ENCODE measurements at places on chromosomes 12 and 14.

GRCh38 chr14:58575956-58576355 lies 61.8 kb upstream of the DACT1 start:
- DNase-seq = no peak

DNA sequence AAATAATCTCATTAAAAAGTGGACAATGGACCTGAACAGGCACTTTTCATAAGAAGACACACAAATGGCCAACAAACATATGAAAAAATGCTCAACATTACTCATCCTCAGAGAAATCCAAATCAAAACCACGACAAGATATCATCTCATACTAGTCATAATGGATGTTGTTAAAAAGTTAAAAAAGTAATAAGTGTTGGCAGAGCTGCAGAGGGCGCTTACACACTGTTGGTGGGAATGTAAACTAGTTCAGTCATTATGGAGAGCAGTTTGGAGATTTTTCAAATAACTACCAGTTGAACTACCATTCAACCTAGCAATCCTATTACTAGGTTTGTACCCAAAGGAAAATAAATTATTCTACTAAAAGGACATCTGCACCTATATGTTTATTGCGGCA lies 47.2 kb downstream of the FOXG1 start:
- peak; percentile 15 for DNase-seq

DNA sequence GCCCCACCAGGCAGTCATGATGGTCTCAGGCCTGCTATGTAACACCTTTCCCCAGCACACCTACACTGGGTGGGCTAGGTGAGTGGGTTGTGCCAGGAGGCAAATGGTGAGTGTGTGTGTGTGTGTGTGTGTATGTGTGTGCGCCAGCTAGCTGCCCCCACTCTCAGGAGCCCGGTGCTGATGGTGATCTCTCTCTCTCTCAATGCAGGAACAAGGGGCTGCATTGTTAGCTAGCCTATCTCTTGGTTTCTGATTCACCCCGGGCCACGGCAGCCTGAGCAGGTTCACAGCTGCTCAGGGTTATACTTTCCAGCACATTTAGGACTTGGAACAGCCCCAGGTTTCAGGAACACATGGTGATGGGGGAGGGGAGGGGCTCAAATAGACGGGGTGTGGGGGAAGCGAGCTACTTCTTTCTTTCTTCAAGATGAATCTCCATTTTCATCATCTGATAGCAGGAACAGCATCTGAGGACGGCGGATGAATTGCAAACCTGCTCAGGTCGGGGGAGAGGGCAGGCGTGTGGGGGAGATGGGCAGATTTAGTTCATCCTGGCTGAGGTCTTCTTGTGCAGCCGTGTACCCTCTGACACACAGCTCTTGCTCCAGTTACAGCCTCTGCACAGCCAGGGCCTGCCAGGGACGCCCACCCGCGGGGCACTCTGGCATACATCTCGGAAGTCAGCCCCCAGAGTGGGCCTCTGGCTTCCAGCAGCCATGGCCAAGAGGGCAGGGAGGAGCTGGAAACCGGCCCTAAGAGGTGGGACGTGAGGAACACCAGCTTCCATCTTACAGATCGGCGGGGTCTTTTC lies 137.6 kb downstream of the ZFP36L1 start:
- peak; percentile 52 for DNase-seq

GRCh38 chr14:105386581-105387529 lies 11.5 kb upstream of the TEX22 start:
- DNase-seq = no peak

- DNase-seq = peak; percentile 73
Measured at GRCh38 chr14:49946320-49947141, 53.6 kb downstream of the ARF6 start.

DNA sequence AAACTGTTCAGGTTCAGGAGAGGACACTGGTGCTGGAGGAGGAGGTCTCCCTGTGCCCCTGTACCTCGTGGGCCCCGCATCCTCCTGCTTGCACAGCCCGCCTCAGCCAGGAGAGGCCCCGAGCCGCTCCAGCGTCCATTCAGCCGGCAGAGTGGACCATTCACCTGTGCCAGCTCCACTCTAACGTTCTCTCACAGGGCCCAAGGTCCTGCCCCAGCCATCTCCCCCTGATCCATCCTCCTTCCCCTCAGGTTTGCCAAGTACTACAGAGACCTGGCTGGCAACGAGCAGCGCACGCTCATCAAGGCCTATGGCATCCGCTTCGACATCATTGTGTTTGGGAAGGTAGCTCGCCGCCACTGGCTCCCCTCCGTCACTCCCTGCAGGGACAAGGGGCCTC lies 22.2 kb downstream of the P2RX4 start:
- no peak for DNase-seq

- no peak for DNase-seq
Measured at GRCh38 chr14:23612802-23613201, 23.4 kb upstream of the DHRS2 start.

DNA sequence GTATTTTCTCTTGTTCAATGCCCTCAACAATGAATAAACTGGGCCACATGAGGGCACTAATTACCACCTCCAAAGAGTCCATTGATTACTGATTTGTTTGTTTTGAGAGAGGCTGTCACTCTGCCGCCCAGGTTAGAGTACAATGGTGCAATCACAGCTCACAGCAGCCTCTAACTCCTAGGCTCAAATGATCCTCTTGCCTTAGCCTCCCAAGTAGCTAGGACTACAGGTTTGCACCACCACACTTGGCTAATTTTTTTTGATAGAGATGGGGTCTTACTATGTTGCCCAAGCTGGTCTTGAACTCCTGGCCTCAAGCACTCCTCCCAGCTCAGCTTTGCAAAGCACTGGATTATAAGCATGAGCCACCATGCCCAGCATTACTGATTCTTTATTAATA lies 28.3 kb upstream of the SYCP3 start:
- DNase-seq = no peak

- no peak for DNase-seq
Measured at GRCh38 chr14:20435582-20436362, at the start of gene KLHL33. TSS of gene KLHL33 (minus strand) at chr14:20436166. CDS start at chr14:20435811, 355 bp downstream.

DNA sequence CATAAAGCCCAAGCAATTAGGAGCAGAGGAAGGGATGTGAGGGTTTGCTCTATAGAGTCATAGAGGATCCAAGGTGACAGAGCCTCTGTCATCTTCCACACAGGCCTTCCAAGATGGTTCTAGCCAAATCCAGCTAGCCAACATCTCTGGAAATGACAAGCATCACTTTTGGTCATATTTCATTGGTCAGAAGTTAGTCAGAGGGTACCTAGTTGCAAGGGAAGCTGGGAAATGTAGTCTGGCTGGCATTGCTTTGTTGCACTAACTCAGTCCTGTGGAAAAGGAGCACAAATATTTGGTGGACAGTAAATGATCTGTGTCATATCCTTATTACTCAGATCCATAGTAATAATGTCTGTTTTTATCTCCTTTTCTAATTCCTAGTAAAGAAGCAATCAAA lies 715.7 kb downstream of the NRXN3 start:
- DNase-seq = no peak

DNA sequence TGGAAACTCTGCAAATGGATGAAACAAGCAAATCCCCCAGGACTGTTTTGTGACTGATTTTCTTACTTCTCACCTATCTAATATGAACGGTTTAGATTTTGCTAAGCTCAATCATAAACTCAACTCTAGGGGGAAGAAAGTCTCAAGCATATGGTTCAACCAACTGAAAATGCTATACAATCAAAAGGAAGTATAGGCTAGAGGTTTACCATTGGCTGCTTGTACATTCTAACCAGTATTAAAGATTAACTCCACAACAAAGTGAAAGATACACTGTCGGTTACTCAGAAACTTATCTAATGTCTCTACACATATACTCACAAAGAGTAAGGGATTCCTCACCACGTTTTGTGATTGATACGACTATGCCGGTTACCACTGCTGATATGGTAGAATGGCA lies 281.8 kb upstream of the SOX5 start:
- no peak for DNase-seq

- DNase-seq = no peak
Measured at GRCh38 chr12:95956557-95957145, 13.5 kb downstream of the AMDHD1 start.

- no peak for DNase-seq
Measured at GRCh38 chr14:90553921-90554336, 157.1 kb downstream of the CALM1 start.

- DNase-seq = no peak
Measured at GRCh38 chr12:41364211-41364610, 176.1 kb downstream of the PDZRN4 start.

- no peak for DNase-seq
Measured at GRCh38 chr12:91818227-91819131, 327.2 kb downstream of the BTG1 start.

DNA sequence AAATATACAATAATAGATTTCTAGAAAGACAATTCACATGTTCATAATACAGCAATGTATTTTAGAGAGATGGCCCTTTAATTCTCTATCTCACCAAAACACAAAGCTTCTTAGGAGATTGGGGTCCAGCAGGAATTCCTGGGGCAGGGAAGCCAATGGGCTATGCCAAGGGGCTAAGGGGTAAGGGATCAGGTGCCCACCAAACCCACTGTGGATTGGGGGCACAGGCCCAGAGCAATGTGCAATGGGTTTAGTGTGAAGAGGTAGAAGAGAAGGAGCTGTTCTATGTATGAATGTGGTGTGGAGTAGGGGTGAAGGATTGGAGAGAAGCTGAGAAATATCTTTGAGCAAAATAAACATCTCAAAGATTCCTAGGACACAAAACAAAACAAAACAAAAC lies 2.6 kb downstream of the HOXC13 start:
- DNase-seq = no peak

- DNase-seq = no peak
Measured at GRCh38 chr14:100434033-100434601, 111.0 kb downstream of the SLC25A47 start.

DNA sequence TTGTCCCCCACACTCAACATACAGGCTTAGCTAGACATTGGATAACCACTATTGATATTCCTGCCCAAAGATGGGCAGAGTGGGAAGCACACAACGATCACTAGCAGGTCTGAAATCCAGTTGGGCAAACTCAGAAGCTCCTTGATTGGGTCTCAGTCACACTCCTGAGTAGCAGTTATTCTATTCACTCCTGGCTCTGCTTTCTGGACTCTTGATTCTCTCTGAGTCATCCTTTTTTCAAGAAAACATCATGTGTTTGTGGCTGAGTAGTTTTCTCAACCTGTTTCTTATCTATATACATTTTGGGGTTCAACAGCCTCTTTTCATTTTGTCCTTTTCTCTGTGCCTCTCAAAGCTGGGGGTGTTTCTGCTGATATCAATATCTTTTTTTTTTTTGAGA lies 46.0 kb upstream of the MANSC4 start:
- peak; percentile 44 for DNase-seq

DNA sequence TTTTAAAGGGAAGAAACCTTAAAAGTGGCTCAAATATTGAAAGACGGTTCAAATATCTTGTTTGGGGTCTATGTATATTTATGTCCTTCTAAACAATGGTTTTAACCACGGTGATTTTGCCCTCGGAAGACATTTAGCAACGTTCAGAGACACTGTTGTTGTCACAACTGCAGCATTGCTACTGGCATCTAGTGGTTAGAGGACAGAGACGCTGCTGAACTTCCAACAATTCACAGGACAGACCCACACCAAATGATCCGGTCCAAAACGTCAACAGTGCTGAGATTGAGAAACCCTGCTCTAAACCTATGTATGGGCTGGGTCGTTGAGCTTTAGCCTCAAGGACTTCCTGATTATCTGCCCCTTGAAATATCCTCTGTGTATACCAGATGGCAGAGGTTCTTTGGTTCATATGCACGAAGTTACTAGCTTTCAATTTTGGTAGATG lies 1.7 kb downstream of the ANGEL1 start:
- peak; percentile 25 for DNase-seq

- DNase-seq = peak; percentile 65
Measured at GRCh38 chr12:121781998-121782979, 11.2 kb downstream of the RHOF start.

- no peak for DNase-seq
Measured at GRCh38 chr12:123598522-123598921, 3.4 kb upstream of the DDX55 start.

GRCh38 chr12:94421868-94422740 lies 37.6 kb downstream of the CEP83 start:
- no peak for DNase-seq
